ENCODE measurements at places on chromosomes 4 and X.
A peak's percentile ranks its signal among the peaks of the same experiment; 100 is the strongest.

DNA sequence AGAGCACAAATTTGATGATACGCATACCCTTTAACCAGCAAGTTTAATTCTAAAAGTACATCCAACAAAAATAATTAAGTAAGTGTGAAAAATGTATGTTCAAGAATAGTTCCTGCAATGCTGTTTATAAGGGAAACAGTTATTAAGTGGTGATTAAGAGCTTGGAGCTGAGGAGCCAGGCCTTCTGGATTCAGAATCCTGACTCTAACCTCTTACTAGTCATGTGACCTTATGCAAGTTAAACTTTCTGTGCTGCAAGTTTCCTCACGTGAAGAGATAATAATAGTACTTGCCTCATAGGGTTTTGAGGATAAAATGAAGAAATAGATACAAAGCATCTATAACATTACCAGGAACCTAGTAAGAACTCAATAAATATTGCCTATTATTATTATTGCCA is 77.7 kb downstream of the FAM13A start:
- DNase-seq: no peak

GRCh38 chr4:165398570-165398969 is 19.8 kb downstream of the CPE start:
- DNase-seq: peak; percentile 22

GRCh38 chr4:130233377-130234047 is 1137.6 kb downstream of the C4orf33 start:
- DNase-seq: no peak

DNA sequence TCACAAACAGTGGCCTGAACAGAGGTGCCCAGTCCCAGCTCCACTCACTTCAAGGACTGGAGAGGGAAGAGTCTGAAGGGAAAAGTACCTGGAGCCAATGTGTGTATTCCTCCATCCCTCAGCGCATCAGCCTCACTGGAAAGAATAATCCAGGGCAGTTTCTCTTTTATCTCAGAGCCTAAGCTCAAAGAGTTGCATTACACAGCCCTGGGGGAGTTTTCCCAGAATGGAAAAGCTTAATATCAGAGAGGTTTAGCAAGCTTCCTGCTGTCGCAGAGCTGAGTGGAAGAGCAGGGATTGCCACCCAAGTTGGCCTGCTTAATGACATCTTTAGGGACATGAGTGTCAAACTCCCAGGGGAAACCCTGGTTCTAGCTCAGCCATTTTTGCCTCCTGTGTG is 80.4 kb upstream of the MSX1 start:
- no peak for DNase-seq

DNA sequence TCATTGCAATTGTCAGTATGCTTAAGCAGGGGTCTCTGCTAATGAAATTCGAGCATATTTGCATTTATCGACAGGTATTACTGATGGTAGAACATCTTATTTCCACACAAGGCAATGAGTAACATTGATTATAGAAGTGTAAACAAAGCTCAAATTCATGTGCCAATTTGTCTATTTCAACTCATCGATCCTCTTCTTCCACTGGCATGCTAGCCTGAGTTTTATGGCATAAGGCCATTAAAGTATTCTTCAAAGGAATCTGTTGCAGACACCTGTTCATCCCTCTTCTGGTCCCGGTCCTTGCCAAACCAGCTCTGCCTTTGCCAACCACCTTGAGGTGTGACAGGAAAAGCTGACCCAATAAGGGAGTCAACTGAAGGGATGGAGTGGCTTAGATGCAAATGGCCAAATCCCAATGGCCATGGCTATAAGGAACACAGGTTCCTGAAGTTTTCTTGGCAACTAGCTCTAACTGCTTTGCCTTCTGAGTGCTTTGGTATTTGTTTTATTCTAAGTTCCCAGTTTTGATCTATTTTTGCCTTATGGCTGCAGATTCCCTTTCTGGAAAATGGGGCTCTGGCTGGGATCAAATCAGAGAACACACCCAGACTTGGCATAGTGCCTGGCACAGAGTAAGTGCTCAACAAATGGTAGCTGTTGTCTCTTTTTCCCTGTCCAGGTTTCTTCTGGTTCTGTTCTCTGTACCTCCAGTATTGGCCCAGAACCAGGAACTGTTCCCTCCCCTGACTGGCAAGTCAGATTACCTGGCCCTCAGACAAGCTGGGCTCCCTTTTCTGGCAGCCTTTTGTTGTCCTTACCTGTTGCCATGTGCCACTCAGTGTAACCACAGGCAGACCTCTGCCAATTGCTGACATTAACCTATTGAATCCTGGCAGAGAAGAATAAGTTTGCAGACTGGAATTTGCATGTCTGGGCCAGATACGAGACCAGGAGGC is 63.1 kb downstream of the RTL9 start:
- no peak for DNase-seq

- DNase-seq: no peak
These were observed 54.1 kb upstream of the VEGFD start for GRCh38 chrX:15438332-15438731.

DNA sequence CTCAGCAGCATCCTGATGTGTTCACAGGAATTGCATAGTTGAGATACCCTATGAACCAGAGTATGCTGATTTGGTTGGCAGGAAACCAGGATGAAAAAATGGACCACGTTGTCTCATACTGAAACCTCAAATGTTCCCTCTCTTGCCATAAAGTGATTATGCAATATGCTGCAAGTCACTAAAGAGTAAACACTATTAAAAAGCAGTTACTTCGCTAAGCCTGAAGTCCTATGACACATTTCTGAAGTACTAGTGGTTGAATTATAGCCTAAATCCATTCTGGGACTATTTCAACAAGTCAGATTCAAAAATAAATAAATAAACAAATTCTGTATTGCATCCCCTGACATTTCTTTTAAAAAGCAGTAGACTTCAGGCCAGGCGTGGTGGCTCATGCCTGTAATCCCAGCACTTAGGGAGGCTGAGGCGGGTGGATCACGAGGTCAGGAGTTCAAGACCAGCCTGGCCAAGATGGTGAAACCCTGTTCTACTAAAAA is 106.0 kb upstream of the NAP1L5 start:
- no peak for DNase-seq

DNA sequence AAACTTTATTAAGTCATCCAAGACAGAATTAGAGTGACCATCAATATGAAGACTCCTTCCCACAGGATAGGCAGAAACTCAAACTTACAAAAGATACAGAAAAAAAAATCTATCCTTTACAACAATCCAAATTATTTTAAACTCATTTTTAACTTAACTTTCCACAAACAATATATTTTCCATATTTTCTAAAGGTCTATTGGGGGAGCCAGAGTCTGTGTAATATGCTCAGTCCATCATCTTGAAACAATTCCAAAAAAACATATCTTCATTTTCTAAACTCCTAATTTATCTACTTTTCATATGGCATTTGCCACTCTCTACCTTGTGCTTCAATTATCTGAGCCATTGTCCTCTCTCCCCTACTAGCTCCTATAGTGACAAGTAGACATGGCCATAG is 378.1 kb downstream of the PDGFC start:
- no peak for DNase-seq

- no peak for DNase-seq
These were observed 275.5 kb downstream of the PPARGC1A start for GRCh38 chr4:23614284-23614892.

DNA sequence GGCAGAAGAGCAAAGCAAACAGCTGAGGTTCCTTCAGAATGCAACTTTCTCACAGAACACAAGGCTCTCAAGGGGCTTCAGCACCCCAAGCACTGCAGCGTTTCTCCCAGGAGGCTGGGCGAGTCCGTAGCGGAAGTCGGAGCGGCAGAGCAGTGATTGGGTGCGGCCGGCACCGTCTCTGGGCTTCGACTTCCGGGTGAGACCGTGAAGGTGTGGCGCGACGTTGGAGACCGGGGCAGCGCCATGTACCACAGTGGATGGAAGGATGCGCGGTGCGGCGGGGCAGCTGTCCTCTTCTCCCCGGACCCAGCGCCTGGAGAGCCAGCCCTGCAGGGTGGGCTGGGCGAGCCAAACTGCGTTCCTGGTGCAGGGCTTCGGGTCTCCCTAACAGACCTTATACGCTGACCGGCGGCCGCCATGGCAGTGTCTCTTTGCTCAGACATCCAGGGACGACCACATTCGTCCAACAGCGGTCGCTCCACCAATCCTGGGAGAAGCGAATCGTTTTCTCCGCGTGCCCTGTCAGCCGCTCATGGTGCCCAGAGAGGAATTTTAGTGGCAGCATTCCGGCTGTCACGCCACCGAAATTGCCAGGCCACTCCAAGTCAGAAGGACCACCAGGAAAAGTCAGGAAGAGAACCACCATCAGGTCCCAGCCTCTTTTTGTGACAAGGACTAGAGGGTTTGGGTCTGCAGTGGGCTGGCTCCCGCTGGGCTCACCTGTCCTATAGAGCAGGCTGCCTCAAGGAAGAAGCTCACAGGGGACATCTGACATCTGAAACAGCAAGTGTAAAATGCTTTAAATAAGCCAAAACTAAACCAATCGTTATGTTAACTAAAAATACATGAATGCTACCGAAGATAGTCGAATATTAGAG is 20.5 kb downstream of the TRIM61 start:
- DNase-seq: peak; percentile 93

GRCh38 chrX:29348288-29348687 is 761.0 kb downstream of the IL1RAPL1 start:
- no peak for DNase-seq

GRCh38 chr4:152951348-152951747 is 15.2 kb downstream of the FHDC1 start:
- DNase-seq: no peak
